ENCODE measurements at places on chromosomes 2 and 18.
A peak's percentile ranks its signal among the peaks of the same experiment; 100 is the strongest.

DNA sequence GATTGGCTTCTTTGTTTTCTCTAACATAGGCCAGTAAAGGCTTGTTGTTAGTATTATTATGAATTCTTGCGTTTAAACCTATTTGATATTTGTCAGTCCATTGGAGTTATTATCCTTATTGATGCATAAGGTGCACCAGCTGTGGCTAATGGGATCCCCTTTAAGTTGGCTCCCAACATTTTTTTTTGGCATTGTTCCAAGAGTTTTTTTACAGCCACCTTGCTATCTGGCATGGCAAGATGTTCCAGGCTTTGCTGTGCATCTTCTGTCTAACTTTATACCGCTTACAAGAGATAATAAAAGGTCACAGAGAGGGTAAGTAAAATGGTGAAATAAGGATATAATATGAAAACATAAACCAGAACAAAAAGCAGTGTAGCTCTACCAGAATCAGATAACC lies 157.5 kb upstream of the TACR1 start:
- DNase-seq: no peak

DNA sequence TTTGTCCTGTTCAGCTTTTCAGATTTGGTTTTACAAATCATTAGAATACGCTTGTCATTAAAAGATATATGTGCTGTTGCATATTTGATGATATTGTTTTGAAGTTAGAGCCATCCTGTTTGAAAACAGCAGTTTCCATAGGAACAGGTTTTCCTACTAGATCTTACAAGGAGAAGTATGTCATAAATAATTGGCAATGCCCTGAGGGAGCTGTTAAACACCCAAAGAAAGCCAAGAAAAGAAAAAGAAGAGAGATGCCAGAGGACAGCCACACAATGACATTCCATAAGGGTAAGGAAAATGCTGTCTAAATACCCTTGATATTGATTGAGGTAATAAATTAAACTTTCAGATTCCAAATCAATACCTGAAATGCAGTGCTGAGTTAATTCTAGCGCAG lies 392.2 kb upstream of the CRIM1 start:
- no peak for DNase-seq

GRCh38 chr2:233422649-233423551 lies 68.6 kb downstream of the DGKD start:
- peak; percentile 15 for DNase-seq

- no peak for DNase-seq
Measured at GRCh38 chr18:36942264-36942663, 113.3 kb downstream of the KIAA1328 start.

- DNase-seq: no peak
Measured at GRCh38 chr2:45960057-45960863, 308.8 kb downstream of the PRKCE start.

DNA sequence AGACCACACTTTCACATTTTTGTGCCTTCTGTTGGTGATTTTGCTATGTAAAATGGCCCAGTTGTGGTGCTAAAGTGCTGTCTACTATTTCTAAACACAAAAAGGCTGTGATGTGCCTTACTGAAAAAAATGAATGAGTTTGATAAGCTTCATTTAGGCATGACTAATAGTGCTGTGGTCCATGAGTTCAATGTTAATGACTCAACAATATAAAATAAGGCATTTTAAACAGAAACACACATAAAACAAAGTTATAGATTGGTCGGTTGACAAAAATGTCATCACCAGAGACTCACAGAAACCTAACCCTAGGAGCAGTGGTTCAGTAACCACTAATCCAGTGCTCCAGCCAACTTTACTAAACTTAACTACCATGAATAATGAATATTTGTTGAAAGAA lies 160.0 kb downstream of the DNAH6 start:
- no peak for DNase-seq

DNA sequence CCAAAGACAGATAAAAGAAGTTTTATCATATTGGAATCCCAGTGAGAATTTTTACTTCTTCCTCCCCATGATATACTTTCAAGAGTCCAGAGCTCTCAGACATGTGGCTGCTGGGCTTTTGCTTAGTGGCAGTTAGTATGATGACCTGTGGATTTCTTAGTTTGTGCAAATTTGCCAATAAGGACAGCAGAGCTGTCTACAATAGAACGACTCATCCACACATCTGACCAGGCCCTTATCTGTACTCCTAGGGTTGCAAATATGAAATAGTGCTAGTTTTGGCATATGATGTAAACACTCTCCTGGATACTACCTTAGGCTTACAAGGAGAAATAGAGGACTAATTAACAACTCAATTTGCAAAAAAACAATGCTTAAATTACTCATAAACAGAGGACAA lies 758.4 kb upstream of the TMEFF2 start:
- no peak for DNase-seq

GRCh38 chr18:8745355-8746014 lies 40.1 kb downstream of the MTCL1 start:
- DNase-seq: no peak

GRCh38 chr2:174340400-174341292 lies 5.9 kb downstream of the SP9 start:
- DNase-seq: peak; percentile 42

DNA sequence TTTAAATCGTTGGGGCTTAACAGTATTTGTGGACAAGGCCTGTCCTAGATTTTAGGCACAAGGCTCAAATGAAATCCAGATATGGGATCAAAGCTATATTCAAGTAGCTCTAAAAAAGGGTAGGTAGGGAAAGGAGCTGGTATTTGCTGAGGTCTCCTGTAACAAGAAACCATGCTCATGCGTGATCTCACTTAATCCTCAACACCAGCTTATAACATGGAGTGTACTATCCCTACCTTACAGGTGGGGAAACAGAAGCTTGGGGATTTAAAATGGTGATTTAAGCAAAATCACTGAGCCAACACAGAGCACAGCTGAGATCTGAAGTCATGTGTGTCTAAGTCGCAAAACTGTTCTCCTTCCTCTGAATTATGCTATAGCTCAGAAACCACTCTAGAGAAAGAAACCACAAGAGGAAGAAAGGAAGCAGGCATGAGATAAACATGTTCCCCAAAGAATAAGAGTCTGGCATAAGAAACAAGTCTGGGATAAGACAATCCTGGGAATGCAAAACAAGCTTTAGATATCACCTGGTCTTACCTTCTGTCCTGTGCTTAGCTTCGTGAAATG lies 43.1 kb downstream of the CYRIA start:
- DNase-seq: no peak

DNA sequence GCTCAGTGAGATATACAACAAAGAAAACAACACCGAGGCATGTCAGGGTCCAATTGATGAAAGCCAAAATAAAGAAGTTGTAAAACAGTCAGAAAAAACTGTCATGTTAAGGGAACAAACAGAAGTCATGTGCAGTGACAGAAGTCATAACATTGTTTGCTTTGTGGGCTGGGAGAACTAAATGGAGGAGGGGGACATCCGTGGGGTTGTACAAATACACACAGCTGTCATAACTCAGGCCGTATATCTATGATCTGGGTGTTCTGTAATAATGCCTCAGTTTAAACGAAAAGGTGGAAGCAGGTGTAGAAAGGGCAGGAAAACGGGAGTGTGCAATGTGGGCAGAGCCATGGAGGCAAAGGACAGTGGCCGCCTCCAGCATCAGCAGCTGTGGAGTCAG lies 27.3 kb downstream of the TIMM21 start:
- no peak for DNase-seq

DNA sequence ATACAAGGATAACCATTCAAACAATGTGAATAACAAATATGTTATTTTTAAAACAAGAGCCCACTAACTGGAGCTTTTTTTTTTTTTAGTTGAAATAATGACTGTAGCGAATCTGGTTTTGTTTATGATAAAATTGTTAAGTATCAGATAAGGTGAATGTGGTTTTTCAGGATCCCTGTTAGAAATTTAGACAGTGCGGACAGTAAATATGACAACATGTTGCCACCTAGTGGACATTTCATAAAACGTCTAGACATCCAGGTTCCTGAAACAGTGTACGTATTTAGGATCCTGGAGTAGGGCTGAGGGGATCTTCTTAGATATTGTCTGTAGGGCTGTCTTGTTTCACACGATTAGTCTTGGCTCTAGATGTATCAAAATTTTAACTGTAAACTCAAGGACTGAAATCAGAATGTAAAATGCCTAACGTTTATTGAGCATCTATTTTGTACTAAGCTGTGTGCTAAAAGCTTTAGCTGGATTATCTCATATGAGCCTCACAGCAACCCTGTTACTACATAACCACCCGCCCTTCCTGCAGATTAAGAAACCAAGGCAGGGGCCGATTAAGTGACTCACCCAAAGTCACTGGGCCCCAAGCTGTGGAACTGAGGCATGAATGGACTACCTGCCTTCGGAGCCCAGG lies 23.9 kb upstream of the CCDC68 start:
- no peak for DNase-seq

- no peak for DNase-seq
Measured at GRCh38 chr2:218260742-218261422, at the start of gene GPBAR1. GPBAR1 (plus strand) TSS chr2:218261015; CDS start chr2:218262725, 1,710 bp downstream.

- no peak for DNase-seq
Measured at GRCh38 chr2:162172802-162173370, 20.8 kb upstream of the GCG start.

GRCh38 chr18:11251229-11251890 lies 102.0 kb upstream of the PIEZO2 start:
- DNase-seq: no peak

DNA sequence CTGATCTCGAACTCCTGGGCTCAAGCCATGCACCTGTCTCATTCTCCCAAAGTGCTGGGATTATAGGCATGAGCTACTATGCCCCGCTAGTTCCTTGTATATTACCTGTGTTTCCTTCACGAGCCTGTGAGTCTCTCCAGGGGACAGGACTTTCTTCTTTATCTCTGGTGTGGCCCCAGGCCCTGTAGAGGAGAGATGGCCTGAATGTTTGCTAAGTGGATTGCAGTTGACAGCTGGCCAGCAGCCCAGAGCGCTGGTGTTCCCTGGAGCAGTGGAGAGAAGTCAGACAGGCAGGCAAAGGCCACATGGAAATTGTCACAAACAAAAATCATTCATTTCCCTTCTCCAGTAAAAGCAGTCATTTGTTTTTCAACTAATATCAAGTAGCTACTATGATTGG lies 17.9 kb downstream of the LPIN1 start:
- DNase-seq: no peak

DNA sequence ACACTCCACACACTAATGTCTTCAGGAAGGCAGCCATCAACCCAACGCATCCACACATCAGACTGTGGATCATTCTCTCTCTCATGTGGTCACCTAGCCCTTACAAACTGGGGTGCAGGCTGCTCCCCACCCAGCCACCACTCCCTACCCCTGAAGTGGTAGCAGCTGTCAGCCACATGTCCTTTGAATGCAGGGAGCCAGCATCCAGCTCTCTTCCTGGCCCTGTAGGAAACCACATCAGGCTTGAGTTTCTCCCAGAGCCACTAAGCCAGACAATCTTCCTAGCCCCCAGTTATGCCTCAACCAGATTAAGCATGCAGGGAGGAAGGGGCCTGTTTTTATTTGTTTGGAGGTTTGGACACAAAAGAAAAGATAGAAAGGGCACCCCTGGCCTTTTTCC lies 52.8 kb upstream of the SPP2 start:
- no peak for DNase-seq

DNA sequence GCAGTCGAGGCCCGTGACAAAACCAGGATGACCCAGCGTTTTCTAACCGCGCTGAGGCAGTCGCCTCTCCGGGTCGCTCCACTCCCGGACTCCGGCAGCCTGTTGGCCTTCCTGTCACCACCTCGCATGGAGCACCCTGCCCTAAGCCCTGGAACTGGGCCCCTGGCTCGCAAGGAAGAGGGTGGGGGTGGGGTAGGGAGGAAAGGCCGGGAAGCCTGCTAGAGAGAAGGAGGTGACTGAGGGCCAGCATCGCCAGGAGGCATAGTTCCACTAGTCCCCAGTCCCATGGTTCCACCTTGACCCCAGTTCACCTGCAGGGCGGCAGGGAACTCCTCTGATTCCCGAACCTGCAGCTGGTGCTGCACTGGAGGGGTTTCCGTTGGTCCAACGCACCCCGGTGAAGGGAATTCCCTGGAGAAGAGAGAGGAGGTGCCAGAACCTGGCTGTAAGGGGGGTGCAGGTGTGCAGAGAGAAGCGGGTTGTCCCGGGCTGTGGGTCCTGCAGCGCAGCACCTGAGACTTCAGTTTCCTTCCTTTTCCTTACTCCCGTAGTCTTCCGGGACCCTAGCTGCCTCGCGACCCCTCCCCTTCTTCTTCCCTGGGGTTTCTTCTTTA lies 11.8 kb upstream of the EN1 start:
- DNase-seq: peak; percentile 18

GRCh38 chr2:120155308-120155707 lies 67.9 kb downstream of the TMEM185B start:
- no peak for DNase-seq

DNA sequence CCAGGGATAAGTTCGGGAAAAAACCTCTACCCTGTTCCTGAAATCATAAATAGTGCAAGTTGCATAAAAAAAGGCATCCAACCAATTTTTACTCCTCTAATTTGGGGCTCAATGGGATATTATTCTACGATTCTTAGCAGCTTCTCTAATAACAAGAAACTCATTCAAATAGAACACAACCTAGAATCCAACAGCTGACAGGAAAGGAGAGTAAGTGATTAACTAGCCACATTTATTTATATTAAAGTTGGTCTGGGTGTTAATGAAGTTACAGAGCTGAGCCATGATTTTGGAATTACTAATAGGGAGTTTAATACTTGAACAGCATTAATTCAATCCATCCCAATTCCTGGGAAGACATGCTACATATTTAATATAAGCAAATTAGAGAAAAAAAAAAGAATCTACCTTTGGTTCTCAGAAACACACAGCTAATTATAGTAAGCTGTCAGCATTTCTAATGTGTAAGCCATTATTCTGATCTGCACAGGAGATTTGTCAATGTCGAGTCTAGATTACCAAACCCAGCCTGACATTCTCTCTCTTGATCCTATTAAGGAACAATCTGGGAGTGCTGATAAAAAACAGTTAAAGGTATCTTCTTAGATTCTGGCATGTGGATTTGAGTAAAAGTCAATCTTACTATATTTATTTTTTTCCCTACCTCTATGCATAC lies 267.7 kb downstream of the NBAS start:
- DNase-seq: no peak

DNA sequence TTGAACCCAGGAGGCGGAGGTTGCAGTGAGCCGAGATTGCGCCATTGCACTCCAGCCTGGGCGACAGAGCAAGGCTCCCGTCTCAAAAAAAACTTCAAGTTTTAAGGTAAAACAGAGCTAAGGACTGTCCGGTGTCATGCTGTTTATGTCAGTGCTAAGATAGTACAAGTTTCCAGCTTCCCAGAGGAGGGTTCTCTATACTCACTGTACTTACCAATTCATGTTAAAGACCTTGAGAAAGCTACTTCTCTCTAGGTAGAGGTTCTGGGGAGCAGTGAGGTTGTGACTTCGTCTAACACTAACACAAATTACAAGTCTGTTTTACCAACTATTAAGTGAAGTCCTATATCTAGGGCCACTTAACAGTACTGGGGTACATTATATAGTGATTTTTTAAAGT lies 18.8 kb downstream of the METTL21A start:
- DNase-seq: no peak

- DNase-seq: no peak
Measured at GRCh38 chr2:15624903-15625302, 33.2 kb downstream of the DDX1 start.

DNA sequence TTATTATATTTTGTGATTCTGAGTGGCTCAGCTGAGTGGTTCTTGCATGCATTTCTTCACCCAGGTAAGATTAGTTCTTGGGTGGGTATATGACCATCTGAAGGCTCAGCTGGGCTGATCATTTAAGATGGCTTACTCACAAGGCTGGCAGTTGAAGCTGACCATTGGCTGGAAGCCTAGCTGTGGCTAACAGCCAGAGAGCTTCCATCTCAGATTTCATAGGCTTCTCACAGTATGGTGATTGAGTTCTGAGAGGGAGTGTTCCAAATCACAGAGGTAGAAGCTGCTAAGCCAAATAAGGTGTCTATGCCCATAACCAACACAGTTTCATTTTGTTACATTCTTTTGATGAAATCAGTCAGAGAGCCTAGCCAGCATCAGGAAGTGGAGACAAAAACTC lies 117.4 kb upstream of the RPRM start:
- no peak for DNase-seq
